ENCODE measurements at places on chromosomes 7 and 10.

GRCh38 chr7:125136755-125137532 is 207.3 kb upstream of the POT1 start:
- DNase-seq = no peak

DNA sequence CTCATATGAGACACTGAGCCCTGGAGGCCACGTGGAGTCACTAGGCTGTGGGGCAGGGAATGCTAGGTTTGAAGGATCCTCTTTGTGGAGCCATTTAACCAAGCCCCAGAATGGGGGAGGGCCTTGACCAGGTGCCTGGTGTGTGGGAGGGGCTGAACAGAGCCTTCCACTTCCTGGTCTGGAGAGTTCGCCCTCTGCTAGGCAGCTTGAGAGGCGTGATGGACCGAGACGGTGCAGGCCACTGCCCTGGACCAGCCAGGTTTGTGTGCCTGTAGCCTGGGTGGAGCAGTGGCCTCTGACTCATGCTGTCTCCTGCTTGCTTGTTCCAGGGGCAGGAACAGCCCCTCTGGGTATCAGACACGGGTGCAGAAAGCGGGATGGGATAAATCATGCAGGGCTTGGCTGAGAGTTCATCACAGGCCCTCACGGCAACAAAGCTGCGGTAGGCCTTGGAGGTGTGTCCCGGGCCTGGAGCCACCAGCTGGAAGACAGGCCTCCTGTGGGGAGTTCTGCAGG is 27.4 kb downstream of the ADAMTS14 start:
- no peak for DNase-seq

GRCh38 chr10:58513188-58514110 is 777 bp downstream of the BICC1 start:
- DNase-seq = no peak

GRCh38 chr10:2094171-2094570 is 356.8 kb upstream of the ADARB2 start:
- DNase-seq = no peak

GRCh38 chr10:11403116-11403515 is 208.3 kb downstream of the USP6NL start:
- DNase-seq = peak; percentile 48

Data from activated CD4-positive, CD25-positive, alpha-beta regulatory T cell (primary cell).